ENCODE measurements at places on chromosomes 4 and X. TPM values are rescaled to one million over a fixed set of nuclear protein-coding genes. Genes with fewer than 3 reads are reported as not detected.

The OPHN1 gene
- total RNA-seq: 12.1 TPM

The CXCL9 gene
- not detected for total RNA-seq

The FREM3 gene
- total RNA-seq: not detected

The LRCH2 gene
- total RNA-seq: 15.8 TPM

The HTN3 gene
- not detected for total RNA-seq

The ODAPH gene
- total RNA-seq: not detected

The CYSLTR1 gene
- 0.11 TPM for total RNA-seq

The AKAP4 gene
- not detected for total RNA-seq

The RTL9 gene
- total RNA-seq: 0.11 TPM

The DGKK gene
- not detected for total RNA-seq

The HMX1 gene
- total RNA-seq: not detected

The DUSP21 gene
- total RNA-seq: not detected

The CXCL6 gene
- total RNA-seq: 1.1 TPM

The STS gene
- 3.2 TPM for total RNA-seq

The MTTP gene
- not detected for total RNA-seq

The PRPS2 gene
- 63.0 TPM for total RNA-seq

The CXCL5 gene
- 0.25 TPM for total RNA-seq

All from uterine smooth muscle cell (primary cell).